Caki2 (cell line): ENCODE measurements at places on chromosomes 6 and 20.

DNA sequence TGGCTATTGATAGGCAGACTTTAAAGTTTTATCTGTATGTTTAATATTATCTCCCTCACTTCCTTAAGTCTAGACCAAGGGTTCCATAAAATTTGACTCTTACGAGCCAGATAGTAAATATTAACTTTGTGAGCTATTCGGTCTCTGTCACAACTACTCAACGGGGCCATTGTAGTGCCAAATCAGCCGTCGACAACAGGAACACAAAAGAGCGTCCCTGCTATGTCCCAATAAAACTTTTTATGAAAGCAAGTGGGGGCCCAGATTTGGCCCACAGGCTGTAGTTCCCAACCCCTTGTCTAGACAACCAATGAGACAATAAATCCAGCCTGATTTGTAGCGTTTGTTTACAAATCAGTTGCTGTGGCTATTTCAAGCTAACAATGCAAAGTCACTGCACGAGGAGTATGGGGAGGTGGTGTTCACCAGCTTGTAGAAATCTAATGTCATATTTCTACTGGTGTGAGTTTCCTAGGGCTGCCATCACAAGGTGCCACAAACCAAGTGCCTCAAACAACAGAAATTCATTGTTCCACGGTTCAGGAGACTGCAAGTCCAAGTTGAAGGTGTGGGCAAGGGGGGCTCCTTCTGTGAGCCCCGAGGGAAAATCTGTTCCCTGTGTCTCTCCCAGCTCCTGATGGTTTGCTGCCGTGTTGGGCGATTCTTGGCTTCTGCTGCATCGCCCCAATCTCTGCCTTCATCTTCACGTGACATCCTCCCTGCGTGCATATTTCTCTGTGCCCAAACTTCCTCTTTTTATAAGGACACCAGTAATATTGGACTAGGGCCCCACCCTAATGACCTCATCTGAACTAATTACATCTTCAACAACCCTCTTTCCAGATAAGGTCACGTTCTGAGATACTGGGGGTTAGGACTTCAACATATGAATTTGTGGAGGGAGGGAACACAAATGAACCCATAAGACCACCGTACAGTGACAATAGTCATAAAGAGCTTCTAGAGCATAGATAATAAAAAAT lies 356.0 kb upstream of the JARID2 start:
- DNase-seq = no peak

DNA sequence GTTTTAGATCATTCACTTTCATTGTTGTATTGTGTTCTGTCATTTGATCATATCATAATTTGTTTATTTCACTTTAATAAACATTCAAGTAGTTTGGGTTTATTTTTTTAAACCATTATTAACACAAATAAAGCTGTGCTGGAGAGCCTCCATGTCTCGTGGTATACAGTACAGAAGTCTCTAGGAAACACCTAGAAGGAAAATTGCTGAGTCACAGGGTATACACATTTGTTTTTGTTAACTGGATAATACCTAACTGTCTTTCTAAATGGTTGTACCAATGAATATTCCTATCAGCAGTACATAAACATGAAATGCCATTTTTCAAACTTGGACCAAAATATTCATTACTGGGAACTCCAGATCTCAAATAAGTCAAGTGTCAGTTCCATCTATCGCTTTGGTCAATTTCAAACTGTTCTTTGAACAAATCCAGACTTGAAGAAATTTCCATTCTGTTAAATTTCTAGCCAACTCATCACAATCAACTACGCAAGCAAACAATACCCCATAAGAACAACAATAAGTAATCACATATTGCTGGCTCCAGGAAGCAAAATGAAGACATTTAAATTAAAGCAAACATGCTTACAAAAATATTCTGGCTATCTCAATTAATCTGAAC lies 138.1 kb downstream of the ATXN1 start:
- DNase-seq = no peak

- no peak for DNase-seq
Observed at GRCh38 chr6:168102315-168102985, 23.4 kb upstream of the FRMD1 start.

GRCh38 chr20:47133809-47134456 lies 222.6 kb downstream of the ZMYND8 start:
- DNase-seq = no peak

DNA sequence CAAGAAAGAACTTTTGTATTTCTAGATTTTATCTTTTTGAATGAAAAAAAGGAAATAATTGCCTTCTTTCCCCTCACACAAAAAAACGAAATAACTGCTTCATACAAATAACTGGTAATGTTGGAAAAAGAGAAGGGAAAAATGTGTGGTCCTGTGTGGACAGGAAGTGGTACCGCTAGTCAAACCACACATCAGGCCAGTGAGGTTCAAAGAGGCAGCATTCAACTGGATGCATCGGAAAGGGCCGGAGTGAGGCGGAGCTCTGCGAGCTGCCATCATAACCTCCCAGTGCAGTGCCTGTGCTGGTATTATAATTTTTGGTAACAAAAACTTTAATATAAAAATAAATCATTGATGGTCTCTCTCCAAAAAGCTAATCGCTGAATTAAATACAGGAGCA lies 111.2 kb downstream of the IRF4 start:
- no peak for DNase-seq

GRCh38 chr6:101605426-101605825 lies 211.9 kb downstream of the GRIK2 start:
- no peak for DNase-seq

GRCh38 chr6:90076511-90077415 lies 182.5 kb downstream of the GJA10 start:
- no peak for DNase-seq

DNA sequence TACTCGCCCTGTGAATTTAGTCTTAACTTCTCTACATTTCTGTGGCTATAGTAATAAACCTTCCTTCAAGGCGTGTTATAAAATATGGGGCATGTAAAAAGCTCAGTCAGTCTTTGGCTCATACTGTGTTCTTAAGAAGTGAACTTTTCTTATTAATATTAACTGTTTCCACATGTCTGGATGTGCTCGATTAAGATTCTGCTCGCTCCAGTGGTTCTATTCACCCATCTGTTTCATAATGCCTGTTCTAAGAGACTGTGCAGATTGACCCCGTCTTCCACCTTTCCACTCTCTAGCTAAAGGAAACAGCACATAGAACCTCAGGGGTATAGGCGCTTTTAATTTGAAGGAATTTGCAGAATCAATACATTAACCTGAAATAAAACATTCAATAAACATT lies 99.9 kb downstream of the L3MBTL3 start:
- DNase-seq = peak; percentile 23

DNA sequence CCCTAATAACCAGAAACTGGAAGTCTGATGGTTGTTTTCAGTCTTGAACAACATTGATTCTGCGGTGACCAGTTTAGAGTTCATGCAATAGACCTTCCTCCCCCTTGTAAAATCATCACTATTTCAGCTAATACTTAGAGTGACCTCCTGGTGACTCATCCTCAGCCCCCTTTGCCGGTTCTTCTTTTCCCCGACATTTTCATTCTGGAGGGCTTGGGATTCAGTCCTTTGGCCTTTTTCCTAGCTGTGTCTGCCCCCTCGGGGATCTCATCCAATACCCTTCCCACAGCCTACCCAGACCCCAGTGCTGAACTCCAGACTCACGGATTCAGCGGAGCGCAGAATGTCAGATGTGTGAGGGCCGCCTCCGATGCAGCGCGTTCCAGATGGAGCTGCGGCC lies 7.5 kb upstream of the BHLHE23 start:
- DNase-seq = no peak

DNA sequence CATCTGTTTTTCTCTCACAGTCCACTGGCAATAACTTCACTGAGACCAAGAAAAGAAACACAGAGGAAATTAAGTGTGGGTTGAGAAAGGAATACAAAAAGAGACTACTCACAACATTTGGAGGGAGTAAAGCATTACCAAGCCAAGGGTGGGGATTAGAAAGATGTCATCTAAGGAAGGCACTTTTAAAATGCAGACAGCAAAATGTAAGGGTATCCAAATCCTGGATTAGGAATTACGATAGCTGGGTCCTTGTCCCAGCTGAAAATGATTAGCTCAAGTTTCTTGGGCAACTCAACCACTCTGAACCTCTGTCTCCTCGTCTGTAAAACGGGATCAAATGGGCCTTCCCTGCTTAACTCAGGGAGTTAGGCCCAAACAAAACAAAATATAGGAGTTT lies 2.2 kb downstream of the LEMD2 start:
- no peak for DNase-seq

DNA sequence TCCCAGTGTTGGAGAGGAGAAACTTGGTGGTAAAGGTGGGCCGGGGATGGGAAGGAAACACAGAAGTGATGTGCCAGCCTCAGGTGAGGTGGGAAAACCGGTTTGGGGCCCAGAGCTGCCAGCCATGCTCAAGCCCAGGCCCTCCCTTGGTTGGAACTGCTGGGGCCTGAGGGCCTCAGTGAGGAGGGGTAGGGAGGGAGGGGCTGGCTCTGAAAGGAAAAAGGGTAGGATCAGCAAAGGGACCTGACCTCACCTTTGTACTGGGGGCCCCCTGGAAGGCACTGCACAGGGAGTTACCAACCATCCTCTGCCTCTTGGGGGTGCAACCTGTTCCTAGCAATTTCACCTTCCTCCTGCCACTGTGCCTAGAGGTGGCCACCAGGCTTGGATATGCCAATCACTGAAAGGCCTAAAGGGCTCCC lies 1.8 kb upstream of the SPEF1 start:
- DNase-seq = no peak

- DNase-seq = no peak
Observed at GRCh38 chr6:130043344-130043743, 25.0 kb downstream of the L3MBTL3 start.

- no peak for DNase-seq
Observed at GRCh38 chr20:38427655-38428023, 7.5 kb downstream of the SNHG17 start.

DNA sequence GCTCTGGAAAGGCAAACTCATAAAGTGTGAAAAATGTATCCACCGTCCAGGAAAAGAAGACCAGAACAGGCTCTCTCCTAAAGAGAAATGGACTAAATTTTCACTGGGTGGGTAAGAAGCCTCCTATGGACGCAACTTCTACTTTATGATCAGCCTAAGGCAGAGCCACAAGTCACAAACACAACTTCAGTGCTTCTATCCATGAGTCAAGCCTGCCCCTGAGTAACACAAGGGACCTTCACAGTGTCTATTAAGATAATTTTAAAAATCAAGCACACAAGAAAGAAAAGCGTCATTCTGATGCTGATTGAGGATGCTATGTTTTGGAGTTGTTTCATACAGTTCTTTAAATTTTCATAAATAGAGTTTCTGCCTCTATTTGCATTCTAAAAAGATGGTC lies 601.7 kb upstream of the ARID1B start:
- no peak for DNase-seq

- DNase-seq = no peak
Observed at GRCh38 chr6:20582586-20583443, 48.6 kb downstream of the CDKAL1 start.

DNA sequence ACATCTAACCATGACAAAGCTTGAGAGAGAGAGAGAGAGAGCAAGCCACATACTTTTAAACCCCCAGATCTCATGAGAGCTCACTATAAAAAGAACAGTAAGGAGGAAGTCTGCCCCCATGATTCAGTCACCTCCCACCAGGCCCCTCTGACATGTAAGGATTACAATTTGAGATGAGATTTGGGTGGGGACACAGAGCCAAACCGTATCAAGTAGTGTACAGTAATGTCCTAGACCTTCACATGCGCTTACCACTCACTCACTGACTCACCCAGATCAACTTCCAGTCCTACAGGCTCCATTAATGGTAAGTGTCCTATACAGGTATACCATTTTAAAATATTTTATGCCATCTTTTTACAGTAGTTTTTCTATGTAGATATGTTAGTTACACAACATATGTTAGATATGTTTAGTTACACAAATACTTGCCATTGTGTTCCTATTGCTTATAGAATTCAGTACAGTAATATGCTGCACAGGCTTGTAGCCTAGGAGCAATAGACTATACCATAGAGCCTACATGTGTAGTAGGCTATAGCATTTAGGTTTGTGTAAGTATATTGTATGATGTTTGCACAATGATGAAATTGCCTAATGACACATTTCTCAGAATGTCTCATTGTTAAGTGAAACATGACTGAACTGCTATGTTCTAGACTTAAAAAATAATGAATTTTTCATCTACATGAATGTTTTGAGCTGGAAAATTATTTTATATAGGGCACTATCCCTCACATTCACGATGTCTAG lies 11.7 kb downstream of the TSPYL1 start:
- no peak for DNase-seq

GRCh38 chr6:150456902-150457643 lies 88.3 kb downstream of the IYD start:
- DNase-seq = no peak

DNA sequence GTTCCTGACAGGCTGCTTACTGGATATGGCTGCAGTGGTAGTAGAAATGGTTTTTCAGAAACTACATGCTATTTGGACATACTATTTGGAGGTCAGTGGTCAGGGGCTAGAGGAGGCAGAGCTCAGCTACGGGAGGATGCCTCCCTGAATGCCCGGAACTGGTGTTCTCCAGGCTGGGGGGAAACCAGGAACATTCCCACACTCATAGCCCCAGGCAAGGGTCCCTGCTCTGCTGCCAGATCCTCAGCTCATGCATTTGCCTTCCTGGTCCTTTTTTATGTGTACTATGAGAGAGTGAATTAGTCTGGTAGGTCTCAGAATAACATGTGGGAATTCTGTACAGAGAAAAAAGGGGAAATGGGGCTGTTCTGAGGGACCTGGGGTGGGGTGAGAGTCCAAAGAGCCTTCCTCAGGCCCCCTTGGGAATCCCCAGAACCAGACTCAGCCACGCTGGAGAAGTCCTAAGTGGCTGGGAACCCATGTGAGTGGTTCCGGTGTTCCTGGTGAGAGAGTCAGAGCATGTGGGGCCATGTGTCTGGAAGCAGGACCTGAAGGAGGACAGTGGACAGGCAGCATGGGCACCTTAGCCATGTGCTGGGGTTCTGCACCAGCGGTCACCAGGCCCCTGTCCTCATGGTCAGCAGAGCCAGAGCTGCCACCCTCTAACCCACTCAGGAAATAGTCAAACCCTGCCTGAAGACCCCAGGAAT lies 58.0 kb upstream of the MYL9 start:
- DNase-seq = no peak

DNA sequence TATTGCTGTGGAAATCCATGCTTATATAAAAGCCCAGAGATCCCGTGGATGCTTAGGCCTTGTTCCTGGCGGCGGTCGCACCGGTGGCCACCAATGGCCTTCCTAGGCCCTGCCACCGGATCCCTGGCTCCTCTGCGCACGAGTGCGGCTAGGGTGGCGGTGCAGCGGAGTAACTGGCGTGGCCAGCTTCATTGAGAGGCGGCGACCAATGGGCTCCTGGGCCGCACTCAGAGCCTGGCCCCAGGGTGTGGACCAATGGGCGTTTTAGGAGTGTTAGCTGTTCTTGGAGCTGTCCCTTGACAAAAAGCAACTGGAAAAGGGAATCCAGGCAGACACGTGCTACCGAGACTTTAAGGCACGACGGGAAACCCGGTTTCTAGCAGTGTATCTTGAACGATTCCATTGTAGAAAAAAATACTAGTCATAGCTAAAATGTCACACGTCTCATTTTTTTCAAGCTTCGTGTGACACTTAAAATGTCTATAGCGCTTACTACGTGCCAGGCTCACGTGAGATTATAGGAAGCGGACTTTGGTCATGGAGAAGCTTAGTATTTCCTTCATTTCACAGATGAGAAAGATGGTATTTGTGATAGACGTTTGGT lies 1.7 kb downstream of the AMD1 start:
- DNase-seq = peak; percentile 88
